Gastrocnemius medialis (tissue), 4 donors: ENCODE measurements at places on chromosomes 3 and 15. TPM values are rescaled to one million over a fixed set of nuclear protein-coding genes. Genes with fewer than 3 reads are reported as not detected.

SLC12A8 gene
- not detected for total RNA-seq

DNA sequence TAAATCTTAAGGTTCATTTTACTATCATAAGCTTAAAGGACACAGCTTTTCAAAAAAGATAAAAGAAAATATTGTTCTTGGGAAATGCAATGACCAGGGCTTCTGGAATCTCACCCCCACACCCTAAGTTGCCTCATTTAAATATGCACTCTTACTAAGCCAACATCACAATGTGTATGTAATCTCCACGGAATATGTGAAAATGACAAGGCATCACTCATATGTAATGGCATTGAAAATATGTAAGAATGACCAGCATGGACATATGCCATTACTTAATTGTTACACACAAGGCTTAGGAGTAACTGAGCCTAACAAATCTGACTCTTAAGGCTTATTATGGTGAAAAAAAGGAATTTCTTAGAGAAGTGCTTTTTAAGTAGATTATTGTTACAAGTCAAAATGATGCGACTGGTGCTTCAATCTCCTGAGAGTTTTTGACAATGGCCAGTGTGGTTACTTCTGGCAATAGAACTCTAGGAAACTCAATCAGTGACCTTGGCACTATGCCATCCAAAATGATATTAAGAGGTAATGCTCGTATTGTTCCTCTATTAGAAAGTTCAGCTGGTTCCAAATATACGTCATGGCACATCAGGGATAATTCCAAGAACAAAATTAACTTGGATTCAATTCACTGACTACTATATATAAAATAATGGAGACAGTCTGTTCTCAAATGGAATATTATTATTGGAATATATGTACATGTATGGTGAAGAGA, 290.0 kb upstream of the PLSCR5 start:
- DNase-seq, result no peak

- no peak for DNase-seq
Measured at GRCh38 chr3:4334548-4334947, 31.4 kb downstream of the SETMAR start.

TM6SF1 gene
- 7.1 TPM for total RNA-seq

ZNF197 gene
- total RNA-seq, result 21.2 TPM

IL12A gene
- total RNA-seq, result not detected

ACSBG1 gene
- total RNA-seq, result not detected

DNA sequence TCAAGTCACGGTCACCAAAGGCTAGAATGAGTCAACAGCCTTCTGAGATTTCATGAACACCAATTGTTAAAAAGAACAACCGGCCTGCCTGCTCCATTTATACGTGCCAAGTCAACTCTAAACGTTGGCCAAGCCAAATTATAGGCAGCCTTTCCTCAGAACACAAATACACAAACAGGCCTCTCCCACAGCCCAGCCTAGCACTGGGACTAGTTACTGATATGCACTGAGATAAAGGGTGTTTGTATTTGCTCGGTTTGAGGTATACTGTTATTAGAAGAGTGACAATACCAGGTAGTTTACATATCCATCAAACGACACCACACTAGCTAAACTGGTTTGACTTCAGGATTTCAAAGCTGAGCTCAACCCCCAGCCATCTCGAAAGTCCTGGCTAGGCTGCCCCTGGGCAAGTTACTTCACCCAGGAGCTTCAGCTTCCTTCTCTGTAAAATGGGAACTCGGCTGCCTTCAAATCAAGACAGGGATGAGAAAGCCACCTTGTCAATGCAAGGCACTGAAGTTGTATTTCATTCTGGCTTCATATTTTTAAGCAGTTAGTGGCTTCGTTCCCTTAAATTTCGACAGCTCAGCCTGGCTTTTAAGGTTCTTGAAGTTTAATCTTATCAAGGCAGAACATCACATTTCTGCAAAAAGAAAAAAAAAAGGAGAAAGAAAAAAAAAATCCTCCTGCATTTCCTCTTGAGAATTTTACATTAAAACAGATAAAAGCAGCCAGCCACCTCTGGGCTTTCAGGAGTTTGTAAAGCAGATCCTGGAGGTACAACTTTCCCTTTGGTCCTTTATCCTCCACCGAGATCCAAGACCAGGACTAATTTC, 4.0 kb downstream of the TLE3 start:
- no peak for DNase-seq

GRCh38 chr3:114624571-114625181, 330.8 kb downstream of the TIGIT start:
- peak; percentile 97 for DNase-seq

CLDN1 gene
- total RNA-seq, result 0.25 TPM

RIOX2 gene
- 27.4 TPM for total RNA-seq

- no peak for DNase-seq
Measured at GRCh38 chr3:195095704-195096036, 175.3 kb downstream of the XXYLT1 start.

- no peak for DNase-seq
Measured at GRCh38 chr3:34254285-34254684, 455.9 kb downstream of the PDCD6IP start.

DNA sequence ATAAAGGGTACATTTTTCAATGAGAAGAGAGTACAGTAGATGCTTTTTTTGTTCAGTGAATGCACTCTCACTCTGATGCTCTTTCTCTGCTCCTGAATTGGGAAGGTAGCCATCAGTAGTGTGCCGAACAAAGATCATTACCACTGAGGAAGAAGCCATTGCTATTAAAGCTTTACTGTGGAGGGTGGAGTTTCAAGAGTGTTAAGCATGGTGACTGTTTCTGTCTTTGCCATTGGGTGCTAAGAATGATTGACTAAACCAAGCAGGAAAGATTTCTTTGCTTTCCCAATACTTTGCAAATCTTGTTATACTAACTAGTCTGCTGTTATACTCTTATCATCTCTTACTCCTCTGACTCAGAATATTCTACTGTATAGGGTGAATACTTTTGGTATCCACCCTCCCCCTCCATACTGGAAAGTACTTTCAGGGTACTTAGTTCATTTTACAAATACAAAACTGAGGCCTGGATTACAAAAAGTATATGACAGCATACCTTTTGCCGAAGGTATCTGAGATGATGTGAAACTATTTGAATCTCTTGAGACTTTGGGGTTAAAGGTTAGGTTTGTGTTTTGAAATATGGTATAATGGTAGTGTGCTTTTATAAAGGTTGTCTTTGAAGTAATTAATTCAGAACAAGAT, 1.7 kb downstream of the RAB11A start:
- DNase-seq, result no peak
